ENCODE measurements at places on chromosomes 7 and 10.

DNA sequence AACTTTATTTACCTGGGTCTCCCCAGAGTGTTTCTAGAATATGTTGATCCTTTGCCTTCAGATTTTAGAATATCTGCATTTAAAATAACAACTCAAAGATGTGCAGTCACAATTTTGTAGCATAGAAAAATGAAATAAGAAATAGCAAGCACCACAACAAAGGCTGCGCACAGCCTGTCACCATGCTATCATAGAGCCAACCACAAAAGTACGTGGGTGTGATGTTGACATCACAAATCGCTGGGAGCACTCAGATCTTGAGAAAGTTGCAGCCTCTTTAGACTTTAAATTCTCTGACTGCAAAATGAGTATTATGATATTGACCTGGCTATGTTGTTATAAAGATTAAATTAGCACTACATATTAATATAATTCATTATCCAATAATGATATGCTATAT is 177.9 kb downstream of the TNS3 start:
- DNase-seq = no peak

DNA sequence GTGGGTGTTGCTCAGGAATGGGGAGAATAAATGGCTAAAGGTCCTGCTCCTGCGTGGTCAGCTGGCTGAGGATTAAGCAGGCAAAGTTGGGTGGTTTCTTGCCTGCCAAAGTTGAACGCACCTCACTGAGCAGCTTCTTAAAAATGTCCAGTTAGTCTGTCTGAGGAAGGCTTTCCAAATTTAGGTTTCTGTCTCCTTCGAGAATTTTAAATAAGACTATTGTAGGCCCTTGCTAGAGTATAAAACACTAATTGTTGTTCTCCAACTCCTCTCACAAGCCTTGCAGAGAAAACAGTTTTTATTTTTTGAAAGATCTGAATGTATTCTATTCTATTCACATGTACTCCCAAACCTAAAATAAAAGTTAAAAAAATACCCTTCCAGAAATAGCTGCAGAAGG is 122.0 kb upstream of the LAMB4 start:
- no peak for DNase-seq

DNA sequence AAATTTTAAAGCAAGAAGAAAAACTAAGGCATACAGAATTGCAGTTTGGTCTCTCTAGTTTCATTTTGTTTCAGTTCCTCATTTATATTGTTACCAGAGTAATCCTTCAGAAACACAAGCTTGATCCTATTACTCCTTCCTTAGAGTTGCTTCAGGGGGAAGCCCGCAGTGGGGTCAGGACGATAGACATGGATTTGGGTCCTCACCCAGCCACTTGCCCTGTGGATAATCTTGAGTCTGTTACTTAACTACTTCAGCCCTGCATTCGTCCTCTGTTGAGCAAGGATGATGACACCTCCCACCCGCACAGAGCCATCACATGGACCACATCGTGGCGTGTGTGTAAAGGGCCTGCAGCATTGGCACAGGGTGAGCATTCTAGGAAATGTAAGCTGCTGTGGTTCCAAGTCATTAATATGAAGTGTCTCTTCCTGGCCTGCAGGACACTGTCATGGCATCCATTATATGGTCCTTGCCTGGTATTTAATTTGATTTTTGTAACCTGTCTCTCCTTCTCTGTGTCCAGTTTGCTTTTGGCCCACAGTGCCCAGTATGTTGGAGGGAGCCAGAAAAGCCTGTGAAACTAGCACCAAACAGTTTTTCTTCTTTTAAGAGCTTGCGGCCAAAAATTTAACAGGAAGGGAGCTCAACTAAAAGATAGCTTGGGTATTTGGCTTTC is 111.2 kb downstream of the EEPD1 start:
- DNase-seq = no peak

GRCh38 chr7:45102785-45103712 is 8.4 kb downstream of the TBRG4 start:
- no peak for DNase-seq

DNA sequence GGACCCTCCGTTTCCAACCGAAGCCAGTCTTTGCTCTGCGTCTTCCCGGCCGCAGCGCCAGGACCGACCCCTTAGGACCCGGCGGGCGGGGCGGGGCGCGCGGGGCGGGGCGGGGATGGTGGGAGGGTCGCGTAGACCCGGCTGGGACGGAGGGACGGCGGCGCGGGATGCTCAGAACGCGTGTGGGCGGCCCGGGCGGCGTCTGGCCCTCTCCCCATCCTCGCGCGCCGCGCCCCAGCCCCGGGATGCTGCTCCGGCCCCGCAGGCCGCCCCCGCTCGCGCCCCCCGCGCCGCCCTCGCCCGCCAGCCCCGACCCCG is at the start of gene UTF1:
Gene UTF1, plus strand, starts transcription at position 174 of the 318 bp plus-strand sequence. Its CDS starts 72 bp downstream, at position 246.
- no peak for DNase-seq

DNA sequence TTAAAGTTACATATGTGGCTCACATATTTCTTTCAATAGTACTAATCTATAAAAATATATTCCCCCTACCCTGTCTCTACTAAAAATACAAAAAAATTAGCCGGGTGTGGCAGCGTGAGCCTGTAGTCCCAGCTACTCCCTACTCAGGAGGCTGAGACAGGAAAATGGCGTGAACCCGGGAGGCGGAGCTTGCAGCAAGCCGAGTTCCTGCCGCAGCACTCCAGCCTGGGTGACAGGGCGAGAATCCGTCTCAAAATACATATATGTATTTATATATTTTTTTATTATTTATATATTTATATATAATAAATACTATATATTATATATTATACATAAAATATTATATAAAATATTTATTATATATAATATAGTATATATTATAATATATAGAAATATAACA is 69.7 kb upstream of the GRM3 start:
- DNase-seq = no peak
